Activated CD4-positive, alpha-beta memory T cell treated with anti-CD3 and anti-CD28 coated beads for 36 hours (primary cell): ENCODE measurements at places on chromosomes 5 and 9. TPM values are rescaled to one million over a fixed set of nuclear protein-coding genes. Genes with fewer than 3 reads are reported as not detected.

DNA sequence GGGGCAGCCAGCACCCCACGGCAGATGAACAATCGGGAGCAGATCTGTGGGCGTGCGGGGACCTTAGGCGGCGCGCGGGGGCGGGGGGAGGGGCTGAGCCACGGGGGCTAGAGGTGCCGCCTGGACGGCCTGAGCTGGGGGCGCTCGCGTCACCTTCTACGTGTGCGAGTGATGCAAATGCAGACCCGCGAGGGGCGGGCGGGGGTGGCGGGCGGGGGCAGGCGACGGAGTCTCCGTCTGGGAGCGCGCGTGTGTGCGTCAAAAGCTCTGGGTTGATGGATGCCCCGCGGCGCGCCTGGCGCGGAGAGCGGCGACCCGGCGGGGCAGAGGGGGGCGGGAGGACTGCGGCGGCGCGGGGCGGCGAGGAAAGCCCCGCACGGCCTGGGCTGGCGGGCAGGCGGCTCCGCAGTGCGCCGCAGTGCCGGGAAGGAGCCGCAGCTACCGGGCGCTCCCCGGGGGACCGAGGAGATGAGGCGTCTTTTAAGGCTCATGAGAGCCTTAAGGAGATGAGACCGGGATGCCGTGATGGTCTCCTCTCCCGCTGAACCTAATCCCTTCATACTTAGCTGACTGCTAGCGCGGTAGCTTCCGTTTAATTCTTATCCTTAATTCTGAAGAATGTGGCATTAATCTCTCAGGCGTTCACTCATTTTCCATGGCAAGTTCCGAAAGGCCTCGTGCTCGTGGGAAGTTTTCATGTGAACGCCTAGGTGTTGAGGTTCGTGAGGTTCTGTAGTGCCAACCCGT, 1.5 kb downstream of the SV2C start:
- DNase-seq: peak; percentile 23

DNA sequence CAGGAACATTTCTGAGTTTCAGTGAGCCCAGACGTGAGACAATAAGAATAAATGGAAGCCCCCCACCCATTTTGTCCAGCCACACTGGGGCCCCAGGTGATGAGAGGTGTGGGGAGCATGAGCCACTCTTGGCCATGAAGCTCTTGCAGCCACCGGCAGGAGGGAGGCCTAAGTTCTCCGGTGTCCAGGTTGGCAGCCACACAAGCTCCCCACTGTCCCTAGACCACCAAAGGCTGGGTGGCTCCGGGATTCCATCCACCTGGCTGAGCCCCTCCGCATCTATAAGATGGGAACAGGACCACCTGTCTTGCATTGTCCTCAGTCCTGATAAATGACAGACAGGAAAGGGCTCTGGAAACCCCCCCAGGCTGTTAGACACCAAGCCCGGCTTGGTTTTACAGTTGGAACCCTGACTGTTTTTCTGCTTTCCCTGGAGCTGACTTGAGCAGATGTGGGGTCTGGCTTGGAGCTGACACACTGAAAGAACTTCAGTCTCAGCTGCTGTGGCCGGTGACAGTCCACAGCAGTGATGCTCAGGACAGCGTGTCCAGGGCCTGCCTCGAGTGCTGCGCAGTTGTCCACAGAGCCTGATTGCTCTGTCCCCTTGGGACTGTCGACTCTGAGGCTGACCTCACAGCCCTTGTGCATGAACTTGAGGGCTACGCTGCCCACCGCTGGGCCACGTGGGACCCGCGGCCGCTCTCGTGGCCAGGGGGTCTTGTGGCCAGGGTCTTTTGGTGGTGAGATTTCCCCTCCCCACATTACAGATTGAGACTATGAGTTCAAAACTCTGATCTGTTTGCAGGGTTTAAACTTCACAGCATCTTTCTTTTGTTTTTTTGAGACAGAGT, 74.8 kb downstream of the PSMB7 start:
- no peak for DNase-seq

Gene PARP8
- 36.9 TPM for total RNA-seq

Gene RGS7BP
- total RNA-seq: not detected

GRCh38 chr9:4196886-4197285, 103.0 kb downstream of the GLIS3 start:
- no peak for DNase-seq

Gene SPATA31A3
- not detected for total RNA-seq

DNA sequence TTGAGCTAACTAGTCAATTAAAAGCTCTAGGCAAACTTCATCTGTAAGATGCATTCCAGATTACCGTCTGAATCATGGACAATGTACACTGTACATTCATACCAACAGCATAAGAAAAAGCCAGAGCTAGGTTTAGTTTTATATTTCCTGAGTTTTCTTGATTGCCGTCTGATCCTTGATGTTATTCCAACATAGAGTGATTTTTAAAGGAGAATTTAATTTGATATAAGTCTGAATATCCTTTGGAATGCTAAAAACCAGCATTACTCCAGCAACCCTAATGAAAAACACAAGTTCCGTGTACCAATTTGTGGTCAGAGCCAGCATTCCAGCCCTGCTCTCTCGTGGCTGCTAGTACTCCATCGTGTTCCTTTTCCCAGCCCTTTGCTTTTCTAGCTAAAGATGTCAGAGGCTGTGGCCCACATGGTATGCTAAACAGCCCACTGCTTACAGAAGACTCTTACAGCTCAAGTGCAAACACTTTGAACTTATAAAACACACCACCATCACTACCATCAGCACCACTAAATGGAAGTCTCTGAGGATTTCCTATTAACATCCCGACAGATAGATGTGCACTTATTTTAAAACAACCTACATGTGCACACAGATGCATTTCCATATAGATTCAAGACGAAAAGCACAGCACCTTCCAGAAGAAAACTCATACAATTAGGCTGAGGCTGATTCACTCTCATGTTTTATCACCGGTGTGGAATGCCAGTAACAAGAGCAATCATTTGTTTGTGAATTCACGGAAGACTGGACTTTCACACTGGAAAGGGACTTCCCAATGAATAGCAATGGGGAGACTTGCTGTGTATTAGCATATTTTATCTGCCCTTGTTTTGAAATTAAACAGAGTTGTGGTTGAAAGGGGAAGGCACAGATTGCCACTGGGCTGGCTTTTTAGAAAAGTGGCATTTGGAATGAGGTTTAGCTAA, 246.9 kb upstream of the GAS1 start:
- no peak for DNase-seq

Gene PRSS3
- total RNA-seq: not detected

DNA sequence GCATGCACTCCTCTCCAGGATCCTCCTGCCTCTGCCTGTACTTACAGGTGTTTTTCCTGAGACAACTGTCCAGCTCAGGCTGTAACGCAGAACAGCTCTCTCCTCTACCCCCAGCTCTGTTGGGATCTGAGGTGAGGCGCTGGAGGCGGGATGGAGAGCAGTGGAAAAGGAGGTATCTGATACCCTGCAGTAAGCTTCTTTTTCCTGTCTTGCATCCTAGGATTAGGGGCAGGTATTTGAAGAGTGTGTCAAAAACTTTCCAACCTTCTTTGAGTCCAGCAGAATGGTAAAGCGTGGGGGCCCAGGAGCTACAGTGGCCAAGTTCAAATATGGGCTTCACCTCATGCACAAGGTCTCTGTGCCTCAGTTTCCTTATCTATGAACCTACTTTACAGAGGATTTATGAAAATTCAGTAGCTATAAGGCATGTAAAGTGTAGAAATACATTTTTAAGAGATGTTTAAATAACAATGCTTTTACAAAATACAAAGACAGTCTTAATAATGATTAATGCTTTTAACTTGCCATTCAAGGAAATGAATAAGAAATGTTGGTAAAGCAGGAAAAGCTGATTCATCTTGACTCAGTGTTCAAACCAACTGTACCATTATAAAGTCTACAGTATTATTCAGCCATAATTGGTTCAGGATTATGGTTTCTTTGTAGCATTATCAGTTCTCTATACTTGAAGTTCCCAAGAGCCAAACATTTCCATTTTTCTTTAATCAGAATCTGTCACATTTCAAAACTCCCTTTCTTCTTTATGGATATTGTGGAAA, 26.1 kb downstream of the MAP1B start:
- no peak for DNase-seq

Gene ANGPTL2
- not detected for total RNA-seq

DNA sequence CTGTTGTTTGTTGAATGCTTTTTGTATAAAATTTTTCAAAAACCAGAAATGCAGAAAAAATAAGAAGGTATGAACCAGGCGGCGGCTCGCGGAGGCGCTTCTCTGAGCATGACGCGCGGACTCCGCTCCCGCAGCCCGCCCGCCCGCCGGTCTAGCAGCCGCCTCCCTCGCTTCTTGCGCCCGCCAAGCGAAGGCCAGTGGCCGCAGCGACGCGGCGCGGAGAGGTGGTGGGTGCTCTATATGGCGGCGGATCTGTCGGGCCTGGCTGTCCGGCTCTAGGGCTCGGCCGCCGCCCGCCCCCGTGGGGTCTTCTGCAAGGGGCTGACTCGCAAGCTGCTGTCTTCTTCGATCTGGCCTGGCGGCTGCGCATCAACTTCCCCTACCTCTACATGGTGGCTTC, 93.8 kb downstream of the ANKRD18A start:
- DNase-seq: no peak

Gene MARCOL
- total RNA-seq: not detected

- DNase-seq: no peak
These were observed 872.8 kb upstream of the CDH9 start for GRCh38 chr5:27911216-27911615.

Gene PCDHA13
- not detected for total RNA-seq
